Activated CD4-positive, alpha-beta T cell treated with anti-CD3 and anti-CD28 coated beads for 36 hours (primary cell): ENCODE measurements at places on chromosomes 1 and 21. TPM values are rescaled to one million over a fixed set of nuclear protein-coding genes. Genes with fewer than 3 reads are reported as not detected.
A peak's percentile ranks its signal among the peaks of the same experiment; 100 is the strongest.

HRNR gene
- total RNA-seq: not detected

FCRL2 gene
- not detected for total RNA-seq

LRIF1 gene
- total RNA-seq: 15.1 TPM

LRIG2 gene
- 7.1 TPM for total RNA-seq

TRMT1L gene
- total RNA-seq: 38.7 TPM

KRTAP19-1 gene
- not detected for total RNA-seq

BSND gene
- total RNA-seq: not detected

SPATA46 gene
- not detected for total RNA-seq

SPATA21 gene
- total RNA-seq: not detected

GRCh38 chr1:3355894-3356826 lies 98.3 kb upstream of the ARHGEF16 start:
- no peaks in the 10 kb centered on the region for H3K36me3 ChIP-seq
- no peak overlapping the region for H3K4me3 ChIP-seq
- H3K4me1 ChIP-seq: no peaks in the 10 kb centered on the region
- DNase-seq: no peak

- no peak overlapping the region for H3K27ac ChIP-seq
- peaks cover 5% of the 10 kb centered on the region for H3K27me3 ChIP-seq
- no peaks in the 10 kb centered on the region for H3K36me3 ChIP-seq
These were observed 5.5 kb downstream of the KCNA10 start for GRCh38 chr1:110513511-110513910.

GRCh38 chr1:209326831-209327230 lies 256.7 kb upstream of the CAMK1G start:
- H3K27ac ChIP-seq: no peak overlapping the region
- H3K4me3 ChIP-seq: no peak overlapping the region
- DNase-seq: no peak

GRCh38 chr1:3019516-3020051 lies 1.7 kb upstream of the ACTRT2 start:
- no peaks in the 10 kb centered on the region for H3K36me3 ChIP-seq
- no peaks in the 10 kb centered on the region for H3K4me1 ChIP-seq
- no peaks in the 10 kb centered on the region for H3K27me3 ChIP-seq
- DNase-seq: no peak
- H3K4me3 ChIP-seq: no peak overlapping the region

DNA sequence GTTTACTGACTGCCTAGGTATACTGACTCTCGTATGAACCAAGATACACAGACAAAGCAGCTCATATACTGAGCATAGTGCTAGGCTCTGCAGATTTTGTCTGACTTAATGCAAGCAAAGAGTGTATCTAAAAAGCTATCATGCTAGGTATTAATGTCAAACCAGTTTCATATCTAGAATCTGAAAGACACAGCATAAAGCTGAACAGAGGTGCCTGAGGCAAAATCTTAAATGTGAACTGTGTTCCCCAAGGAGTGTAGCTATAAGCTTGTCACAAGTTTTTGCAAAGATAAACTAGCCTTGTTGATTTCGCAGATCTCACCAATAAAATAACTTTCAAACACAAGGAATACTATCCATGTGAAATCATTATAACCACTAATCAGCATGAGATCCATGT lies 18.1 kb downstream of the JAK1 start:
- DNase-seq: no peak
- H3K4me3 ChIP-seq: no peak overlapping the region
- peaks cover 74% of the 10 kb centered on the region for H3K4me1 ChIP-seq
- H3K36me3 ChIP-seq: peaks cover 3% of the 10 kb centered on the region
- no peaks in the 10 kb centered on the region for H3K27me3 ChIP-seq
- H3K27ac ChIP-seq: peak overlapping the region; percentile 86

DNA sequence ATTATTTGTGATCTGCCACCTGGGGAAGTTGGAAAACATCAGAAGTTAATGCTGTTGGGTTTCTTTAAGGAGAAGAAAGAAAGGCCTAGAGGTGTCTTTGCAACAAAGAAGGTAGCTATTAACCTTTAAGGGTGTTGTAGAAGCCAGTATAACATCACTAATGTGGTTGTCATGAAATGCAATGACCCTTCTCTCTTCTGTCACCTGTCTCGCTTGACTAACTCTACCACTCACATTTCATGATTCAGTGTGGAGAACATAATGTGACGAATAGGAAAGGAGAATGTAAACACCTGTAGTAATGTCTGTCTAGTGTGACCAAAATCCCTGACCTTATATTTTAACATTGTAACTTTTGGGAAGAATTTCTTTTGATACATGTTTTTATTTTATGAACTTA lies 211.7 kb upstream of the UBE2U start:
- DNase-seq: no peak
- H3K4me1 ChIP-seq: no peaks in the 10 kb centered on the region
- no peaks in the 10 kb centered on the region for H3K36me3 ChIP-seq
- H3K27me3 ChIP-seq: peaks cover 2% of the 10 kb centered on the region
- no peak overlapping the region for H3K27ac ChIP-seq

GRCh38 chr1:27436204-27437159 lies 44.1 kb downstream of the GPR3 start:
- H3K27ac ChIP-seq: peak overlapping the region; percentile 73
- H3K27me3 ChIP-seq: no peaks in the 10 kb centered on the region
- no peak for DNase-seq
- H3K4me3 ChIP-seq: no peak overlapping the region

DNA sequence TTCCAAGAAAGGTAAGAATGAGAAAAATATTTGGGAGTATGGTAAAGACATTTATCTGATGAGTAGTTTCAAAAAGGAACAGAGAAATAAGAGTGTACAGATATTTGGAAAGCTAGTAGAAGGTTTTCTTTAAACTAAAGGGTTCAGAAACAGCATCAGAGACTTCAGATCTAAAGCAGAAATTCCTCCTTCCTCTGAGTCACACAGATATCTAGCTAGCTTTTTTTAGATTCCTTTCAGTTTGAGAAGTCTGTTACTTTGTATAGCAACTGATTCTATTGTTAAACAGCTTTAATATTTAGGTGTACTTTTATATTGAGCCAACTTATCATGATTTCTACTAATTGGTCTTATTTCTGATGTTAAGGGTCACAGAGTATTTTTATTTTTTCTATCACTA lies 4.7 kb downstream of the AMY2B start:
- H3K4me1 ChIP-seq: peaks cover 6% of the 10 kb centered on the region
- H3K36me3 ChIP-seq: peaks cover 3% of the 10 kb centered on the region
- H3K4me3 ChIP-seq: no peak overlapping the region
- H3K27ac ChIP-seq: no peak overlapping the region
- H3K27me3 ChIP-seq: no peaks in the 10 kb centered on the region

DNA sequence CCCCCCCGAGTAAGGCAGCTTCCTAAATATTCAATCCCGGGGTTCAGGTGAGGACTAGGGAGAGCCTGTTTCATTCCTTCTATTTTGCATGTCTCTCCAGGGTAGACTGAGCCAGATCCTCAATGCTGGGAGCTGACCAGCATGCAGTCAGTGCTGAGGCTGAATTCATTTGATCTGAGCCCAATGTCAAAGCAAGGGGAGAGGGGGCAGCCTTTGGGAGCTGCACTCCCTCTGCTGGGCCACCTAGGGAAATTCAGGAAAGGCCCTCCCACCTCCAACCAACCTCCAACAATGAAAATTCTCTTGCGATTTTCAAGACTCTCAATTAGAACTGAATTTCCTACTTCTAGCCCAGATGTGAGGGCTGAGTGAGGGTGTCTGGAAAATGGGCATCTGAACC lies 371.2 kb downstream of the NPHP4 start:
- no peak overlapping the region for H3K27ac ChIP-seq
- no peaks in the 10 kb centered on the region for H3K36me3 ChIP-seq

DNA sequence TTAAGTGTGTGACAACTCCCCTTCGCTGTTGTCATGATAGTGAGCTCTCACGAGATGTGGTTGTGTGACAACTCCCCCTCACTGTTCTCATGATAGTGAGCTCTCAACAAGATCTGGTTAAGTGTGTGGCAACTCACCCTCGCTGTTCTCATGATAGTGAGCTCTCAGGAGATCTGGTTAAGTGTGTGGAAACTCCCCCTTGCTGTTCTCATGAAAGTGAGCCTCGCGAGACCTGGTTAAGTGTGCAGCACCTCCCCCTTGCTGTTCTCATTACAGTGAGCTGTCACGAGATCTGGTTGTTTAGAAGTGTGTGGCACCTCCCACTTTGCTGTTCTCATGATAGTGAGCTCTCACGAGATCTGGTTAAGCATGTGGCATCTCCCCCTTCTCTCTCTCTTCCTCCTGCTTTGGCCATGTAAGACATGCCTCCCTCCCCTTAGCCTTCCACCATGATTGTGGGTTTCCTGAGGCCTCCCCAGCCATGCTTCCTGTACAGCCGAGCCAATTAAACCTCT lies 25.1 kb upstream of the LSS start:
- H3K27me3 ChIP-seq: no peaks in the 10 kb centered on the region
- DNase-seq: peak; percentile 72
- no peak overlapping the region for H3K4me3 ChIP-seq

DNA sequence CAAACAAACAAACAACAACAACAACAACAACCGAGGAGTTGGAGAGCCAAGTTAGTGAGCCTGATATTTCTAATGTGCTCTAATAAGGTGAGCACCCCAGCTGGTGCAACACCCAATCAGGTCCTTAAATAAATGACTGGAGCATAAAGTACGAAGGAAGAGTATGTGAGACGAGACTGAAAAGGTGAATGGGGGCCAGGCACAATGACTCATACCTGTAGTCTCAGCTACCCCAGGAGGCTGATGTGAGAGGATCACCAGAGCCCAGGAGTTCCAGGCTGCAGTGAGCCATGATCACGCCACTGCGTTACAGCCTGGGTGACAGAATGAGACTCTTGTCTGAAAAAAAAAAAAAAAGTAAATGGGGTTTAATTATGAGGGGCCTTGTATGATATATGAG lies 152.0 kb upstream of the ZRANB2 start:
- no peaks in the 10 kb centered on the region for H3K27me3 ChIP-seq
- H3K4me3 ChIP-seq: no peak overlapping the region
- no peaks in the 10 kb centered on the region for H3K36me3 ChIP-seq
- no peak overlapping the region for H3K27ac ChIP-seq
- no peaks in the 10 kb centered on the region for H3K4me1 ChIP-seq
- DNase-seq: no peak

DNA sequence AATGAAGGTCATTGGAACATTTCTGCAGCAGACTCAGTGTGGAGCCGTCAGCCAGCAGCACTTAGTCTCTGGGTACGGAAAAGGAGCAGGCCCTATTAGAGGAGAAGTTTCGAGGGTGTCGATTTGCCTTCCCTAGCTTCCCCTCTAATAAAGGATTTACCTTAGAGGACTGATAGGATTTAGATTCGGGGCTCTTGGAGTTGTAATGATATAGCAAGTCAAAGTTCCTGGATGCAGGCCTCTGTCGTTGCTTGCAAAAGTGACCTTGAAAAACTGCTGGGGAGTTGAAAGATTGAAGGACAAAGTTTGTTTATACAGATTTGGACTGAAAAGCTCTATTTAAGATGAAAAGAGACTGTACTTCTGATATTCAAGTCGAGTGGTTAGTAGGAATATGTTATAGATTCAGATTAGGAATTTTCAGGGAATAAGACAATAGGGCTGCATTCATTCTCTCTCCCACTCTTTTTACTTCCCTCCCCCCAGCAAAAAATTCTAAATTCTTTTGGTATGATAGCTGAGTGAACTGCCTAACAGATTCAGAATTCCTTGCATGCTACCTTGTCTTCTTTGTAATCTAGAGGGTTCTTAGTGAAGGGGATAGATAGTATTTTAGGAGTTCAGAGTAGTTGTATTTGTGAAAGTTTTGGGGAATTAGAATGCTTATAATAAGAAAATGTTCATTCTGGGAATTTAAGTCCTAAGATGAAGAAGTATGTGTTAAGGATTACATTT lies 19.2 kb downstream of the NFYC start:
- H3K27me3 ChIP-seq: no peaks in the 10 kb centered on the region
- no peak for DNase-seq
- peaks cover 61% of the 10 kb centered on the region for H3K4me1 ChIP-seq
- H3K27ac ChIP-seq: peak overlapping the region; percentile 51
- peak overlapping the region; percentile 85 for H3K4me3 ChIP-seq

DNA sequence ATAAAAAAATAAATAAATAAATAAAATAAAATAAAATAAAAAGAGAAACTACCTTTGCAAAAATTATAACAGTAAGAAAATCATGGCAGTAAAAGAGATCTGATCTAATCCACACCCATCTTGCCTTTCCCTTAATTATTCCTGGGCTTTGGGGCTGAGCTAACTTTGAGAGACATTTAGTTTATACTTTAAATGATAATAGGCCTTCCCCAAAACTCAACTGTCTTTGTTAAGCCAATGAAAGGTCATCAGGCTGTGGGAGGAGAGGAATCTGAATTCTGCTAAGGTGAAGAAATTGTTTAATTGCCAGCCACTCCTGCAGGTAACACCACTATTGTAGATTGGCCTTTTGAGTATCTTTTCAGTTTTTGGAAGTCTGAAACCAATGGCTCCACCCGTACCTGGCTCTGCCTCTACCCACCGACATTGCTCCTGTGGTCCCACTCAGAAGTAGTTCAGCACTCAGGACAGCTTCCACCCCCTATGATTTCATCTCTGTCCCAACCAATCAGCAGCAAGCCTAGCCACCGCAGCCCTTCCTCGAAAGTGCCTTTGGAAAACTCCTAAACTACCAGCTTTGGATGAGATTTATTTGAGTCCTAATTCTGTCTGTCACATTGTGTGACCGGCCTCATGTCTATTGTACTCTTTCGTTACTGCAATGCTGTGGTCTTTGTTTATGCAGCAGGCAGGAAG lies 23.0 kb upstream of the PNRC2 start:
- H3K27me3 ChIP-seq: no peaks in the 10 kb centered on the region
- DNase-seq: no peak
- H3K27ac ChIP-seq: no peak overlapping the region
- H3K36me3 ChIP-seq: no peaks in the 10 kb centered on the region

DNA sequence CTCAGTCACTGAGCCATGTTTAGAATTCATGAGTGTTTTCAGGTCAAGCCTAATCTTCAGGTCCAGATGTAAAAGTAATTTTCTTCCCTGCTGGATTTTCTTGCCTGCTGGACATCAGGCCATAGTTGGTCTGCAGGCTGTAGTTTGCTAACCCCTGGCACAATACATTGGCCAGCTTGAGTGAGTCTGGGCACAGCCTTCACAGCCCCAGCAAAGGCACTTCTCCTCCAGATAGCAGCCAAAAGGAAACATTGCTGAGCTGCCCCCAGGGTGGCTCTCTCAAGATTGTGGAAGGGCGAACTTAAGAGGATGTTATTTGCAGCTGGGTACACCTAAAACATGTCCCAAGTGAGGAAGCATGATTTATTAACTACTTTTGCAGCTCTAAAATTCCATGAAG lies 126.8 kb downstream of the PIK3R3 start:
- H3K27ac ChIP-seq: no peak overlapping the region
- peaks cover 18% of the 10 kb centered on the region for H3K36me3 ChIP-seq
- H3K27me3 ChIP-seq: no peaks in the 10 kb centered on the region
- no peaks in the 10 kb centered on the region for H3K4me1 ChIP-seq
- H3K4me3 ChIP-seq: no peak overlapping the region
- DNase-seq: no peak

DNA sequence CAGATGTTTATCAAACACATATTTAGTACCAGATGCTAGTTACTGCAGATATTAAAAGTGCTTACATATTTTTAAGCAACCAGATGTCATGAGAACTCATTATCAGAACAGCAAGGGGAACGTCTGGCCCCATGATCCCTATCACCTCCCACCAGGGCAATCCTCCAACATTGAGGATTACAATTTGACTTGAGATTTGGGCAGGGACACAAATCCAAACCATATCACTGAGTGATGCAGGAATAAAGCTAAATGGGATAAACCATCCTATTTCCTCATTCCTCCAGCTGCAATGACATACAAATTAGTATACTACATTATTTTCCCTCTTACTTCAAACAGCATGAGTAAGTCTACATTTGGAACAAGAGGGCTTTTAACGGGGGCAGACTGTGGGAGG lies 3.1 kb upstream of the KCNK2 start:
- peaks cover 35% of the 10 kb centered on the region for H3K27me3 ChIP-seq
- peaks cover 8% of the 10 kb centered on the region for H3K4me1 ChIP-seq
